ENCODE measurements at places on chromosomes 3 and 15.

GRCh38 chr3:36631549-36631948 lies 132.8 kb downstream of the DCLK3 start:
- DNase-seq: no peak

DNA sequence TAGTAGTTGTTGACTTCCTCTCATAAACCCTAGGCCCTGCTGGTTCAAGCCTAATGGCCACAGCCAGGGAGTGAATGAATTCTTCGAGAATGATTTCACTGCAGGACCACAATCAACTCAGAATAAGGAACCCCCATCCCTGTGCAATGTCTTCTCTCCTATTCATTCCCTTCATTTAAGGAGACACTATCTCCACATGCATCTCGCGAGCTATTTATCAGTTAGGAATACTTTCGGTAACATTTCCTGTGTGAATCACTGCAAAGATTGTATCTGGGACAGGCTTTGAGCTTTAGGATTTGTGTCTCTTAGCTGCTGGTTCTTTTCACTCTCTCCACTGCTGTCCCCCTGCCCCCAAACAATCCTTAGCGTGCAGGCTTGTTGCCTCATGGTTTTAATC lies 94.4 kb downstream of the MYLK start:
- no peak for DNase-seq

DNA sequence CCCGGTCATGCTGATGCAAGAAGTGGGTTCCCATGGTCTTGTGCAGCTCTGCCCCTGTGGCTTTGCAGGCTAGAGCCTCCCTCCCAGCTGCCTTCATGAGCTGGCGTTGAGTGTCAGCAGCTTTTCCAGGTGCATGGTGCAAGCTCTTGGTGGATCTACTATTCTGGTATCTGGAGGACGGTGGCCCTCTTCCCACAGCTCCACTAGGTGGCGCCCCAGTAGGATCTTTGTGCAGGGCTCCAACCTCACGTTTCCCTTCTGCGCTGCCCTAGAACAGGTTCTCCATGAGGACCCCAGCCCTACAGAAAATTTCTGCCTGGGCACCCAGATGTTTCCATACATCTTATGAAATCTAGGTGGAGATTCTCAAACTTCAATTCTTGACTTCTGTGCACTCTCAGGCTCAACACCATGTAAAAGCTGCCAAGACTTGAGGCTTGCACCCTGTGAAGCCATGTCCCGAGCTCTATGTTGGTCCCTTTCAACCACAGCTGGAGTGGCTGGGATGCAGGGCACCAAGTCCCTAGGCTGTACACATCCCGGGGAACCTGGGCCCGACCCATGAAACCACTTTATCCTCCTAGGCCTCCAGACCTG lies 238.4 kb upstream of the MDFIC2 start:
- DNase-seq: peak; percentile 22

DNA sequence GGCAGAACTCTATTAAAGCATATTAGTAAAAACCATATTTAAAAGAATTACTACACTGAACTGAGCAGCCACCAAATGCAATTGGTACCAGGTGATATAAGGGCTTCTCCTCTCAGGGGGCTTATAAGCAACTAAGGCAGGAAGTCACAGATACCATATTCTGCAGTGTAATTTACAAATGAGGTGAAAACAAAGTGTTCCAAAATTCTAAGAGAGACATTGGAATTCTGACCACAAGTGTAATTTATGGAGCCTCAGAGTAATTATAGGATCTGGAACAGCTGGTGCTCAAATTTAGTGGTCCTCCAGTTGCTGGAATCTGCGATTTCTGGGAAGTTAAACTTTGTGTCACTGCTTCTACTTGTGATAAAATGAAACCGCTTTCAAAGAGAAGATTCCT lies 3.1 kb upstream of the NR1I2 start:
- no peak for DNase-seq

- DNase-seq: no peak
Observed at GRCh38 chr3:116102037-116102436, 343.2 kb downstream of the LSAMP start.

DNA sequence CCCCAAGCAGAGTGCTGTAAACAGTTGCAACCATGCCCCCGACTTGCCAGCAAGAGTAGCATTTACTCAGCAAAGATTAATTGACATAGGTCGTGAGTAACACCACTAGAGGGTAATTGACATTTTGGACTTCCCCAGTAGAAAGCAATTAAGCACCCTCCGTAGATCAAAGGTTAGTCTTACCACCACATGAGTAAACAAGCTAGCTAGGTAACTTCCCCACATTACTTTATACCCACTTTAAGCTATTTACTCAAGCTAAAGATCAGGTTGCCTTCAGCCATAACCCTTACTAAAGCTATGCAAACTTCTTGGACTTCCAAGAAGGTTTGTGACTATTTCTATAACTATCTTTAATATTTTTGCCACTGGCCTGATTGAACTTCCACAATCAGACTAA lies 1072.7 kb downstream of the OTOL1 start:
- no peak for DNase-seq

Measured in retina (tissue), 1 donor.